Right lobe of liver (tissue), 6 donors: ENCODE measurements at places on chromosomes 1 and 21. TPM values are rescaled to one million over a fixed set of nuclear protein-coding genes. Genes with fewer than 3 reads are reported as not detected.

- no peaks in the 10 kb centered on the region for H3K27me3 ChIP-seq
- H3K27ac ChIP-seq, result no peak overlapping the region
- H3K4me1 ChIP-seq, result no peaks in the 10 kb centered on the region
- peak; percentile 33 for DNase-seq
- no peak overlapping the region for H3K4me3 ChIP-seq
- H3K36me3 ChIP-seq, result no peaks in the 10 kb centered on the region
Measured at GRCh38 chr1:58576325-58576726, 726 bp downstream of the TACSTD2 start.

OR2T12 gene
- total RNA-seq, result not detected

DNA sequence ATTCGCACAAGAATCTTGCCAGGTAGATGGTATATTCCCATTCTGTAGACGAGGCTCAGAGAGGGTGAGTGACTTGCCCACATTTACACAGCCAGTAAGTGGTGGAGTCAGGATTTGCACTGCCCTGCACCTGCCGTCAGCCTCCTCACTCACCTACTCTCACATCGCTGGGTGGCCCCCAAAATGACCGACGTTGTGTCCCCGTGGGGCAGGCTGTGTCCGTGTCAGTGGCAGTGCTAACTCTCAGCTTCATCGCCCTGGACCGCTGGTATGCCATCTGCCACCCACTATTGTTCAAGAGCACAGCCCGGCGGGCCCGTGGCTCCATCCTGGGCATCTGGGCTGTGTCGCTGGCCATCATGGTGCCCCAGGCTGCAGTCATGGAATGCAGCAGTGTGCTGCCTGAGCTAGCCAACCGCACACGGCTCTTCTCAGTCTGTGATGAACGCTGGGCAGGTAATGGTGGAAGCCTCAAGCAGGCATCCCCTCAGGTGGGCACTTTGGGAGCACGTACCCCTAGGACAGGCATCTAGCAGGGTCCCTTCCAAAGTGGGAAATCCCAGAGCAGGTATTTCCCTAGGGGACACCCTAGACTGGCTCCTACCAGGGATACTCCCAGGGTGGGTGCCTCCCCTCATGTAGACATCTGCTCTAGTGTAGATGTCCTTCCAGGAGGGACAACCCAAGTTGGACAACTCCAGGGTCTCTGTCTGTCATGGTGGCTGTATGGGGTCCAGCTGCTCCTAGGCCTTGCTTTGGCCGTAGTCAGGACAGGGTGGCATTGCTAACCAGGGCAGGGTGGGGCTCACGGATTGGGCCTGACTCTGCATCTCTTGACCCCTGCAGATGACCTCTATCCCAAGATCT is 3.4 kb downstream of the HCRTR1 start:
- no peaks in the 10 kb centered on the region for H3K36me3 ChIP-seq
- no peaks in the 10 kb centered on the region for H3K4me1 ChIP-seq
- no peaks in the 10 kb centered on the region for H3K27me3 ChIP-seq
- no peak for DNase-seq
- H3K4me3 ChIP-seq, result no peak overlapping the region

EXTL1 gene
- not detected for total RNA-seq

PADI3 gene
- total RNA-seq, result not detected

GRCh38 chr21:31198575-31198974 is 145.5 kb downstream of the TIAM1 start:
- H3K4me1 ChIP-seq, result no peaks in the 10 kb centered on the region
- no peaks in the 10 kb centered on the region for H3K36me3 ChIP-seq
- no peak overlapping the region for H3K27ac ChIP-seq
- DNase-seq, result no peak
- no peak overlapping the region for H3K4me3 ChIP-seq

DNA sequence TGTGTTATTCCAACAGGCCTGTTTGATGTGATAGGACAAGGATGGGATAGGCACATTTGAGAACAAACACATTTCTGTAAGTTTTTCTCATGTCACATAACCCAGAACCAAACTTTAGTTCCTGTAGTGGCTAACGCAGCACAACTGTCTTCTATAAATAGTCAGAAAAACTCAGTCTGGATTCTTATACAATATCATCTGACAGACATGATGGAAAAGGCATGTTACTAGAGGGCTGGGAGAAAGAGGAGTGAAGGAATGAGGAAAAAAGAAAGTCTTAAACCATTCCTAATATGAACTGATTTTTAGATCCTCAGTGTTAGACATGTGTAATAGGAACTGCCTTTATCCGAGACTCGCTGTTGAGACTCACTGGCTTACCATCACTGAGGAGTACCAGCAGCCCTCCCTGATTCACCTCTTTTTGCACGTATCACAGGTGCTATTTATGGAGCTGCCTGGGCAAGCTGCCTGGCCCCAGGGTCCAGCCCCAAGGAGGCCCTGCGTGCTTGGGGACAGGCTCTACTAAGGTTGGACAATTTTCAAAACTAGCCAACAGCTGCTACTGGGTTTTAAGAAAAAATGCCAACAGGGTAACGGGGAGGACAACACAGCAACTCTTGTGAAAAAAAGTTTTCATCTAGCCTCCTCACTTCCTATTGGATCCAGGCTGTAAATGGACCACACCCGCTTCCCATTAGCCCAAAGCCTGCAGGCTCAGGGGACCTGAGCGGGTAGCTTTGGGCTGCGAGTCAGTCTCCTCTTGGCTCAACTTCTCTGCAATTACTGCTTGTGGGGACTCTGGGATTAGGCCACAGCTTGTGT is 30.7 kb upstream of the SERBP1 start:
- H3K4me1 ChIP-seq, result no peaks in the 10 kb centered on the region
- no peak overlapping the region for H3K4me3 ChIP-seq
- no peak for DNase-seq
- no peaks in the 10 kb centered on the region for H3K36me3 ChIP-seq
- no peak overlapping the region for H3K27ac ChIP-seq

RCSD1 gene
- total RNA-seq, result 5.1 TPM

- DNase-seq, result no peak
- no peaks in the 10 kb centered on the region for H3K27me3 ChIP-seq
- no peak overlapping the region for H3K27ac ChIP-seq
- H3K4me1 ChIP-seq, result peaks cover 21% of the 10 kb centered on the region
- H3K4me3 ChIP-seq, result no peak overlapping the region
Measured at GRCh38 chr1:6586404-6586816, 6.6 kb downstream of the ZBTB48 start.

DNA sequence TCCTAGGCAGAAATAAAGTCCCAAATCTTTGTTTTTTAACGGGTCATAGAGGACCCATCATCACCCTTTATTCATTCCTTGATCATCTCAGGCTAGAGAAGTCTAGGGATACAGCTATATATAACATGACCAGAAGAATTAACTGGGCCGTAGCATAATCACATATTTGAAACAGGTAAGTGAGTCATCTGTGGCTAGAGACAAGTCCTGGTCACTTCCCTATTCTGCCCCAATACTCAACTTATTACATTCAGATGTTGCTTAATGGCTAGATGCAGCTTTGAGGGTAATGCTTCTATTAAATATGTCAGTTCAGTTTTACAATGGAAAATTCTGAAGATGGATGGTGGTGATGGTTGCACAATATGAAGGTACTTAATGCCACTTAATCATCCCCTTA is 47.0 kb downstream of the EXO1 start:
- no peak for DNase-seq
- H3K27me3 ChIP-seq, result no peaks in the 10 kb centered on the region
- H3K4me3 ChIP-seq, result no peak overlapping the region
- no peak overlapping the region for H3K27ac ChIP-seq
- no peaks in the 10 kb centered on the region for H3K36me3 ChIP-seq

GRCh38 chr1:18784482-18784831 is 75.0 kb downstream of the TAS1R2 start:
- no peak overlapping the region for H3K4me3 ChIP-seq
- no peaks in the 10 kb centered on the region for H3K36me3 ChIP-seq
- DNase-seq, result no peak
- H3K27ac ChIP-seq, result no peak overlapping the region
- H3K4me1 ChIP-seq, result no peaks in the 10 kb centered on the region

GRCh38 chr21:31530897-31531705 is 128.4 kb upstream of the SOD1 start:
- no peak overlapping the region for H3K4me3 ChIP-seq
- no peaks in the 10 kb centered on the region for H3K36me3 ChIP-seq
- H3K27ac ChIP-seq, result no peak overlapping the region
- peak; percentile 50 for DNase-seq
- H3K27me3 ChIP-seq, result no peaks in the 10 kb centered on the region

DNA sequence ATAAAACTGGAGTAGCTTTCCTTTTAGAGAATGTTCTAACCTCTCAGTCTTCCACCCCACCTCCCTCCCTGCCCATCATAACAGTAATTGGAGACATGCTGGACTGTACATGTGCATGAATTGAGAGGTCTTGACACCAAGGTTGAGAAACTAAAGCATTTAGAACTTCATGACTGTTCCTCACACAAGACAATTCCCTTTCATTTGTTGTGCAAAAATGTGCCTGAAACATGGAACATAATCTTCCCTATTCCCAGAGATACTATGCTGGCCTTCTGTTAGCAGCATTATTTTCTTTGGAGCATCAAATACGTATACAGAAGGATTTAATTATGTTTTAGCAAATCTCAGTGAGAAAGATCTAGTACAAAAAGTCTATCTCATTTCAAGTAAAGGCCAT is 97.5 kb upstream of the KCNE2 start:
- H3K27me3 ChIP-seq, result no peaks in the 10 kb centered on the region
- DNase-seq, result no peak
- no peaks in the 10 kb centered on the region for H3K36me3 ChIP-seq
- no peak overlapping the region for H3K27ac ChIP-seq
- H3K4me1 ChIP-seq, result no peaks in the 10 kb centered on the region

GCSAML gene
- not detected for total RNA-seq

GRCh38 chr1:42133809-42134526 is 19.2 kb upstream of the GUCA2B start:
- no peaks in the 10 kb centered on the region for H3K4me1 ChIP-seq
- H3K36me3 ChIP-seq, result no peaks in the 10 kb centered on the region
- no peak for DNase-seq
- H3K4me3 ChIP-seq, result no peak overlapping the region

- H3K4me1 ChIP-seq, result no peaks in the 10 kb centered on the region
- no peaks in the 10 kb centered on the region for H3K27me3 ChIP-seq
- H3K36me3 ChIP-seq, result no peaks in the 10 kb centered on the region
- no peak overlapping the region for H3K4me3 ChIP-seq
- H3K27ac ChIP-seq, result no peak overlapping the region
Measured at GRCh38 chr1:5751163-5751540, 241.1 kb downstream of the NPHP4 start.

AMY2A gene
- not detected for total RNA-seq

GRCh38 chr1:31306278-31306677 is 9.4 kb downstream of the ZCCHC17 start:
- H3K4me3 ChIP-seq, result no peak overlapping the region
- H3K36me3 ChIP-seq, result no peaks in the 10 kb centered on the region
- H3K27me3 ChIP-seq, result no peaks in the 10 kb centered on the region
- no peak overlapping the region for H3K27ac ChIP-seq
- H3K4me1 ChIP-seq, result no peaks in the 10 kb centered on the region
- no peak for DNase-seq

- peaks cover 2% of the 10 kb centered on the region for H3K4me1 ChIP-seq
- no peaks in the 10 kb centered on the region for H3K36me3 ChIP-seq
- DNase-seq, result no peak
- H3K4me3 ChIP-seq, result no peak overlapping the region
Measured at GRCh38 chr1:51313961-51314777, 16.2 kb downstream of the TTC39A start.

- no peak overlapping the region for H3K4me3 ChIP-seq
- no peaks in the 10 kb centered on the region for H3K27me3 ChIP-seq
- no peaks in the 10 kb centered on the region for H3K4me1 ChIP-seq
- no peak for DNase-seq
- H3K27ac ChIP-seq, result no peak overlapping the region
Measured at GRCh38 chr1:191760016-191760415, 398.2 kb upstream of the RGS18 start.

CD1B gene
- not detected for total RNA-seq

DNA sequence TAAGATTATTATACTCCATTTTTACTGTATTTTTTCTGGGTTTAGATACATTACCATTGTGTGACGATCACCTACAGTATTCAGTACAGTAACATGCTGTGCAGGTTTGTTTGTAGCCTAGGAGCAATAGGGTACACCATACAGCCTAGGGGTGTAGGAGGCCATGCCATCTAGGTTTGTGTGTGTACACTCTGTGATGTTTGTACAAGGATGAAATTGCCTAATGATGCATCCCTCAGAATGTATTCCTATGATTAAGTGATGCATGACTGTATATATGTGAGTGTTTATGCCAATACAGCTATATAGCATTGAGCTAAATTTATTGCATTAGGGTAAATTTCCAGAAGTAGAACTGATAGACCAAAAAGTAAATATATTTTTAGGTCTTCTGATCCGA is 23.3 kb downstream of the TUFT1 start:
- no peaks in the 10 kb centered on the region for H3K4me1 ChIP-seq
- DNase-seq, result no peak
- H3K27ac ChIP-seq, result no peak overlapping the region

GRCh38 chr1:75503221-75503974 is 107.5 kb downstream of the SLC44A5 start:
- H3K4me1 ChIP-seq, result no peaks in the 10 kb centered on the region
- no peak overlapping the region for H3K4me3 ChIP-seq
- H3K27me3 ChIP-seq, result no peaks in the 10 kb centered on the region
- H3K36me3 ChIP-seq, result no peaks in the 10 kb centered on the region
- DNase-seq, result no peak

GRCh38 chr1:227929751-227930472 is 17.8 kb downstream of the WNT9A start:
- H3K4me3 ChIP-seq, result no peak overlapping the region
- no peaks in the 10 kb centered on the region for H3K4me1 ChIP-seq
- H3K27ac ChIP-seq, result no peak overlapping the region

TIE1 gene
- 6.3 TPM for total RNA-seq

DNA sequence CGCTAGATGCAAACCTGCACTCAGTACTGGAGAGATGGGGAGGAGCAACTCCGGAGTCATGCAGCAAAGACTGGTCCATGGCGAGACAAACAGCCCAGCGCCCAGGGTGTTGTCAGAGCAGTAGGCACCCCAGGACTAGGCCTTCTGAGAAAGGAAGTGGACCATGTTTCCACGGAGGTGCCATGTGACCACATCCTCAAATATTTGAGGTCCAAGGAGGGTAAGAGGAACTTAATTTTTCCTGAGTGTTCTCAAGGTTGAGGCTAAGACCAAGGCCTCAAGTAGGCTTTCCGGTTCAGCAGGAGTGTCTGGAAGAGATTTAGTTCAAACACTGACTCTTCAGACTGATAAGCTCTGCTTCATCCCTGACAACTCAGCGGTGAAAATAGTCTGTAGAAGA is 186.2 kb downstream of the RHOU start:
- no peak for DNase-seq
- no peak overlapping the region for H3K4me3 ChIP-seq
- H3K27me3 ChIP-seq, result no peaks in the 10 kb centered on the region
- H3K4me1 ChIP-seq, result peaks cover 4% of the 10 kb centered on the region
- no peaks in the 10 kb centered on the region for H3K36me3 ChIP-seq
- no peak overlapping the region for H3K27ac ChIP-seq

DNA sequence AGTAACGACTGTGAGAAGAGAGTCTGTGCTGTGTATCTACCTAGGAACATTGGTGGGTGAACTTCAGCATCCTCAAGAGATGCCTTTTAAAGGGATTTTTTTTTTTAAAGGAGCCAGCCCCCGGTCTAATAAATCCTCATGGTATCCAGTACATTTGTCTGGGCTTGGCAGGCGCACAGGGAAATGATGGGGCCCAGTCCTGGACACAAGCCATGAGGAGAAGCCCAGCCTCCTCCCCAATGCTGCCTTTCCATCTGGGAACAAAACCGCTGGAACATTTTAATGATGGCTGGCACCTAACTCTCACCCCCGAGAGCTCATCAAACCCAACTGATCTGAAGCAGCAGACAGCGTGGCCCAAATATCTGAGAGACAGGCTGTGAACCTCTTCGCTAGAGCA is 64.2 kb downstream of the ACOT7 start:
- H3K36me3 ChIP-seq, result no peaks in the 10 kb centered on the region
- no peak overlapping the region for H3K4me3 ChIP-seq
- H3K4me1 ChIP-seq, result no peaks in the 10 kb centered on the region
- no peaks in the 10 kb centered on the region for H3K27me3 ChIP-seq
